Right hindlimb (tissue), 1 donor: ENCODE measurements at places on chromosomes 2 and 18.

GRCh38 chr2:235858881-235859280 is 309.3 kb downstream of the GBX2 start:
- DNase-seq, result no peak

DNA sequence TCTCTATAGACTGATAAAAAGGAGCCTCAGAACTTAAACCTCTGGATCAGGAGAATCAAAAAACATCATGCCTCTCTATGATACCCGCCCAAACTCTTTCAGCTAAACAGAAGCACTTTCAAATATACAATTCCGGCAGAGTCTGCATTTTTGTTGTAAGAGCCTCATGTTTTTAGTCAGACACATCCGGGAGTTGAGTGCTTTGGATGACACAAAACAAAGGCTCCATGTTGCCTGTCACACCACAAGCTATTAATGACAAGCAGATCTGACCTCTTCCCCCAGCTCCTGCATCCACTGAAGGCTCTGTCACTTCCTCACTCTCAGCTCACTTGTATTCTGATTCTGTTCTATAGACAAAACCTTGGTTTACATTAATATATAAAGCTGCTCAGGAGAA is 33.2 kb downstream of the SLC38A11 start:
- DNase-seq, result no peak

GRCh38 chr2:128435576-128436478 is 117.2 kb upstream of the HS6ST1 start:
- DNase-seq, result peak; percentile 14

DNA sequence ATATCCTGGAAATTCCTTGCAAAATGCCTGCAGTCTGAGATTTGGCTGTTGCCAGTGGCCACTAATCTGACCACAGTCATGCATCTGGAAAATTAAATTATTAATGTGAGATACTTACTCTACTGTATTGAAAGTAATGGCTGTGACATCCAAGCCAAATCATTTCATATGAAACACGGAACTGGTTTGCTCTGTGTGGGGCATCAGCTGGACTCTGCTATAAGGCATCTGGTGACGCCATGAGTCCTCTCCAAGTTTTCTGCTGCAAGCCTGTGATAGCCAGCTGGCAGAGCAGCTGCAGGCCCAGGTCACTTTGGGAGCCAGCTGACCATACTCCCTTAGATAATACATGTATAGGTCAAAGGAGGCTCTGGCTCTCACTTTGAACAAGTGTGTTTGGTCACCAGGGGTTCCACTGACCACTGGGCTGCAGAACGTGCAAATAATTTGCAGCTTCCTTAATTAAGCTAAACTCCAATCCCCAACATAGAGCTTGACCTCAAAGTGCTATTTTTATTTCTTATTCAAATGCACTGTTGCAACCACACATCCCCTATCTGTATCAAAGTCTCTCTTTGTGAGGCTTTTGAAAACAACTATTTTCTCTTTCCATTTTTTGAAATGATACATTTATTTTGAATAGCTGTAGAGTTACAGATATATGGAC is 152.9 kb downstream of the NCKAP5 start:
- peak; percentile 50 for DNase-seq

DNA sequence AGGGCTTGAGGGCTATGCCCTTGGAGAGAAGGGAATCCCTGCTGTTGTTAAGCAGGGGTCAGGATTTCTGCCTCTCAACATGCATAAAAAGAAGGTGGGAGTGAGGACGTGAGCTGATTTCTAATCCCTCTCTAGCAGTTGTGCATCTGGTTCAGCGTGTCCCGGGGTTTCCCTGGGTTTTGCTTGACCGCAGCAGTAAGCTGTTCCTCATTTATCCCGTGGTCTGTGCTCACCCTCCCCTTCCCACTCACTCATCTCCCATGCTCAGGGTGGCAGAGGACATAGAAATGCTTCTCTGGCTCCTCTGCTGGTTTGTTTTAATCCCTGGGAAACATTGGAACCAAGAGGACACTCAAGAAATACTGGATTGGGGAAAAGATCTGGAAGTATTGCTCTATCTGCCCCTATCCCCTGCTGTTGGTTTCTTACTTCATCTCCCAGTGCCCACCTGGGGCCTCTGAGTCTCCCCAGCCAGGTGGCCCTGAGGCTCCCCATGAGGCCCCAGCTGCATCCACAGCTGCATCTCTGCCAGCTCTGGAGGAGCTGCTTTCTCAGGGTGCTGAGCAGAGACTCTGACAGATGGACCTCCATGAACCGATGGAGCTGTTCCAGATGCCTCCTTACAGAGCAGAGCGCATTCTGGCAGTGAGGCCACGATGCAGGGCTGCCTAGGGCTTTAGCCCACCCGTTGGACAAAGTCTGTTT is 36.1 kb downstream of the TET3 start:
- DNase-seq, result no peak

GRCh38 chr2:1538663-1539062 is 125.4 kb downstream of the TPO start:
- no peak for DNase-seq

GRCh38 chr2:225650041-225650440 is 250.5 kb downstream of the NYAP2 start:
- no peak for DNase-seq

GRCh38 chr2:199818026-199818425 is 33.0 kb downstream of the FTCDNL1 start:
- no peak for DNase-seq

- DNase-seq, result no peak
Observed at GRCh38 chr2:238716585-238716984, 131.3 kb upstream of the TWIST2 start.

GRCh38 chr2:48332286-48332685 is 197.7 kb upstream of the STON1 start:
- no peak for DNase-seq

- DNase-seq, result no peak
Observed at GRCh38 chr2:105889046-105889445, 144.3 kb downstream of the NCK2 start.

- no peak for DNase-seq
Observed at GRCh38 chr2:149931486-149931885, 343.9 kb upstream of the MMADHC start.

DNA sequence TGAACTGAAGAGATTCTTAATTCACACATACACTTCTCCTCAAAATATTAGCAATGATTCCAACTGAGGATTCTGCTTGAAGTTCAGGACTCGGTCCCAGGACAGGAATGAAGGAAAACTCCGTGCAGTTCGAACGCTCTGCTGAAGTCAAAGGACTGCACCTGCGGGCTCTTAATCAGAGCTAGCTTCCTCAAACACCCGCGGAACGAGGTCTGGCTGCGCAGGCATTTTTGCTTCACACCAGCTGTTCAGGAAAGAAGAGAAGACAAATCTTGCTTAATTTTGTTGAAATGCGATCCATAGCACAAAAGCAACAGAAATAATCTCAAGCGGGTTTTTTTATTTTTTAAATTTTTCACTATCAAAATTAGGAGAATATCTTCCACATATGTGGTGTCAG is 175.6 kb downstream of the LAMA1 start:
- no peak for DNase-seq

GRCh38 chr2:219133976-219134375 is 26.6 kb downstream of the NHEJ1 start:
- no peak for DNase-seq

GRCh38 chr2:48560546-48561209 is 30.7 kb downstream of the STON1 start:
- DNase-seq, result peak; percentile 56

GRCh38 chr2:64888591-64889309 is 100.4 kb upstream of the SLC1A4 start:
- DNase-seq, result no peak

DNA sequence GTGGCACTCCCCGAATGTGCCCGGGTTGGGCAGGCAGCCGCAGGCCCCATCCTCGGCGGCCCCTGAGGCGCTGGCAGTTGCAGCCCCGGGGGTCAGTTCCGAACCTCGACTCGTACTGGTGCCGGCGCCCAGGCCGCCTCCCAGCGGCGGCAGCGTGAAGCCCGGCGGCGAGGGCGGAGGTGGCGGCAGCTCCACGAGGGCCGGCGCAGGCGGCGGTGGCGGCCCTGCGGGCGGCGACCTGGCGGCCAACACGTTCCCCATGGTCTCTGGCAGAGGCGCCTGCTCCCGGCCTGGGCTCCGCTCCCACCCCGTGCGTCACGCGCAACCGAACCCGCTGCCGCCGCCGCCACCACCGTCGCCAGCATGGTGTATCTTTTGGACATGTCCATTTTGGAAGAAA is 196.3 kb downstream of the CCDC74A start:
- no peak for DNase-seq

DNA sequence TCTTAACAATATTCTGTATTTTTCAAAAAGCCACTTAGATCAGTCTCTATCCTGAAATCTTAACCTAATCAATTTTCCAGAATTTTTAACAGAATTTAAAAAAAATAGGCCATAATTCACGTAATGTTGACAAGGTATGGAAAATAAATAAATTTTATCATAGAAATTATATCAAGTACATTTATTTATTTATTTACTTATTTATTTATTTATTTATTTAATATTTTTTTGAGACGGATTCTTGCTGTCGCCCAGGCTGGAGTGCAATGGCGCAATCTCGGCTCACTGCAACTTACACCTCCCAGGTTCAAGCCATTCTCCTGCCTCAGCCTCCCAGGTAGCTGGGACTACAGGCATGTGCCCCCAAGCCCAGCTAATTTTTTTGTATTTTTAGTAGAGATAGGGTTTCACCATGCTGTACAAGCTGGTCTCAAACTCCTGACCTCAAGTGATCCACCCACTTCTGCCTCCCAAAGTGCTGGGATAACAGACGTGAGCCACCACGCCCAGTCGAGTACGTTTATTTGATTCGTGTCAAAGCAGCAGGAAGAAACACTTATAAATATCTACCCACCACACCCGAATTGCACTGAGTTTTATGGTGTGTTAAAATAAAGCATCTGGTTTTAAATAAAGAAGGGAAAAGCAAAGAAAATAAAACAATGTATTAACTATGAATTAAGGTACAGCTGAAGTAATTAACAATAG is 60.1 kb downstream of the DSC3 start:
- DNase-seq, result no peak

DNA sequence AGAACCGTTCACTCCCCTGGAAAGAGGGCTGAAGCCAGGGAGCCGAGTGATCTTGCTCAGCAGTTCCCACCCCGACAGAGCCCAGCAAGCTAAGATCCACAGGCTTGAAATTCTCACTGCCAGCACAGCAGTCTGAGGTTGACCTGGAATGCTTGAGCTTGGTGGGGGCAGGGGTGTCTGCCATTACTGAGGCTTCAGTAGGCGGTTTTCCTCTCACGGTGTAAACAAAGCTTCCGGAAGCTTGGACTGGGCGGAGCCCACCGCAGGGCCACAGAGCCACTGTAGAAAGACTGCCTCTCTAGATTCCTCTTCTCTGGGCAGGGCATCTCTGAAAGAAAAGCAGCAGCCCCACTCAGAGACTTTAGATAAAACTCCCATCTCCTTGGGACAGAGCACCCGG is 180.8 kb downstream of the WDR7 start:
- peak; percentile 25 for DNase-seq

DNA sequence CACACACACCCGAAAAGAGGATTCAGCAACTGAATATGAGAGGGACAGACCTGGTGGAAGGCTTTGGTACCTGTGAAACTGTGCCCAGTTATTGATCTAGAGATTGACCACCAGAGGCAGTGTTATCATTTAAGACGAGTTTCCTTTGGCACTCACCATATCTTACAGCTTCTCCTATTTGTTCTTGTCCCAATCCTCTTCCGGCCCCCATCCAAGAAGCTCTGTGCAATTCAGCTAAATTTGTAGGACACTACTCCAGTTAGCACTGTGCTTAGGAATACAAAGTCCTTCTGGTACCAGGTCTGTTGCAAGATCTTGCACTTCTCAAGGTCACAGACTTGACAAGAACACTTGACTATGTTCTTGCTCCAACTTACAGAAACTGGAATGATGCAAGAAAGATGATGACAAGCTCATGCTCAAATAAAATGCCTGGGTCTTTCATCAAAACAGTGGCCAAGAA is 177.7 kb downstream of the TMEM247 start:
- no peak for DNase-seq

DNA sequence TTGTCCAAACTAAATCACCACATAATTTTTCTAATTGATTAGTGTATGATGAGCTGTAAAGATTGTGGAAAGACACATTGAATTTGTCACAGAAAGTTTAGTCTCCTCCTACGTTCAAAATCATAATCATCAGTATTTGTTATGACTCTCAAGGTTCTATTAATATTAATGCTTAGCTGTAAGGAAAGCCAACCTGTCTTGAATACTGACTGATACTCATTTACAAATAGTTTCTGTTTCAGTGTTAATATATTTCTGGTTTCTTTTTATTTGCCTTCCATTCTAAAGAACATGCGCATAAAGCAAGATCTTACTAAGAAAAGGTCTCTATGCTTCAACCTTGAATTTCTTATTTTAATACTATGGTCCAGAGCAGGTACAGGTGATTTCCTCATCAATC is 55.1 kb downstream of the CPS1 start:
- no peak for DNase-seq
